ENCODE measurements at places on chromosomes 6 and 20. TPM values are rescaled to one million over a fixed set of nuclear protein-coding genes. Genes with fewer than 3 reads are reported as not detected.

The PARD6B gene
- 2.1 TPM for total RNA-seq

The OXT gene
- total RNA-seq, result not detected

The ZBP1 gene
- not detected for total RNA-seq

The LZTS3 gene
- total RNA-seq, result 4.5 TPM

The VGLL2 gene
- not detected for total RNA-seq
